Upper lobe of right lung (tissue), 1 donor: ENCODE measurements at places on chromosomes 5 and 9.

DNA sequence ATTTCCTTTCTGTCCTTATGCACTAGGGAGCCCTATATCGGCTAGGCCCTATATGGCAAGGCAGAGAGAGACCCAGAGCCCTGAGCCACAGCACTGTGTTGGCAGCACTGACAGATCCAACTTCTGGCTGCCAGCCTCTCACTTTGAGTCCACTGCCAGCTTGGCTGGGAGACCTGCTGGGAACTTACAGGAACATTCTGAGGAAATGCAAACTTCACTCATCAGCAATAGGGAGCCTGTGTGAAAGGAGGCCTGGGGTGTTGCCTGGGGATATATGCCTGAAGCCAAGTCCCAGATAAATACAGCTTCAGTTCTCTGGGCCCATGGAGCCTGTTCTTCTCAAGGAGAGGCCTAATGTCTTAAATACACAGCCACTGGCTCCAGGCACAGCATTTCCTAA, 78.0 kb downstream of the ADRB2 start:
- DNase-seq, result no peak

DNA sequence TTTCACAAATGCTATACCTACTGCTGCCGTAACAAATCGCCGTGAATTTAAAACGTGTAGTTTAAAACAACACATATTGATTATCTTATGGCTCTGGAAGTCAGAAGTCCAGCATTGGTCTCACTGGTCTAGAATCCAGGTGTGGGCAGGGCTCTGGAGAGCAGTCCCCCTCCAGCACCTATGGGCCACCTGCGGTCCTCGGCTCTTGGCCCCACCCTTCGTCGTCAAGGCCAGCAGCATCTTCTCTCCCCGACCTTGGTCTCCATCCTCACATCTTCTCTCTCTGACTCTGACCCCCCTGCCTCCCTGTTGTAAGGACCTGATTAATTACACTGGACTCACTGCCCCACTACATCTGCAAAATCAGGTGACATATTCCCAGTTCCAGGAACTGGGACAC, 106.4 kb upstream of the COL5A1 start:
- no peak for DNase-seq

DNA sequence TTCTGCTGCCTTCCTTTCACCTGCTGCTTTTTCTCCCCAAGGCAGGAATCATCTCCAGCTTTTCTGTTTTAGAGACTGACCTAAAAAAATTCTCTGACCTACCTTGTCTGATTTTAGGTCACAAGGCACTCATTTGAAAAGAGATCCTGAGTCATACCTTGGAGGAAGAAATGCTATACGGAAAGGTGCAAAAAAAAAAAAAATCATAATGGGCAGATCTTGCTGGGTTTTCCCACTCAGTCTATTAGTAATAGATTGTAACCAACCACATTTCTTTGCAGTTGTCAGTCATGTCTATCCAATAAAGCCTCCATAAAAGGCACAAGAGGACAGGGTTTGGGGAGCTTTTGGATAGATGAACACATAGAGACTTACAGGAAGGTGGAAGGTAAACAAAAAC, 70.0 kb downstream of the MTREX start:
- DNase-seq, result no peak

- no peak for DNase-seq
These were observed 39.6 kb upstream of the FRRS1L start for GRCh38 chr9:109206670-109207069.

DNA sequence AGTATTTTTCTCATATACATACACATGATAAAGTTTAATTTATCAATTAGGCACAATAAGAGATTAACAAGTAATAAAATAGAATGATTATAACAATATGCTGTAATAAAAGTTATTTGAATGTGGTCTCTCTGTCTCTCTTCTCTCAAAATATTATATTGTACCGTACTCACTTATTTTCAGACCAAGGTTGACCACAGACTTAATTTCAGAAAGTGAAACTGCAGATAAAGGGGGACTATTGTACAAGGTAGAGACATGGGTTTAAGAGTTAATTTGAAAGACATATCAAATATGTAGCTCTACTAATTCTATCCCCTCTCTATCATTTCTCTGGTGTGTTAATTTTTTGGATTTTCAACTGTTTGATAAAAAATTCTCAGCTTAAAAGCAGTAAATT, 20.0 kb upstream of the C9 start:
- no peak for DNase-seq

GRCh38 chr5:163867738-163868137, 362.3 kb downstream of the MAT2B start:
- DNase-seq, result no peak

DNA sequence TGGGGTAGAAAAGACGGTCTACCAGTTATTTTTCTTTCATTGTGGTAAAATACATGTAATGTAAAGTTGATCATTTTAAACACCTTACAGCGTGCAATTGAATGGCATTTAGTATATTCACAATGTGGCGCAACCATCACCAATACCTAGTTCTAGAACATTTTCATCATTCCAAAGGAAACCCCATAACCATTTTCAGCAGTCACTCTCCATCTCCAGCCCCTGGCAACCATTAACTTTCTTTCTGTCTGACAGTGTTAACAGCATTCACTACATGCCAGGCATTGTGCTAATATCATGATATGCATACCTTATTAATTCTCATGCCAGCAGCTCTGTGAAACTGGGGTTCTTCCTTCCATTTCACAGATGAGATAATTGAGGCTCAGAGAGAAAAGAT, 32.0 kb downstream of the PTGS1 start:
- no peak for DNase-seq

DNA sequence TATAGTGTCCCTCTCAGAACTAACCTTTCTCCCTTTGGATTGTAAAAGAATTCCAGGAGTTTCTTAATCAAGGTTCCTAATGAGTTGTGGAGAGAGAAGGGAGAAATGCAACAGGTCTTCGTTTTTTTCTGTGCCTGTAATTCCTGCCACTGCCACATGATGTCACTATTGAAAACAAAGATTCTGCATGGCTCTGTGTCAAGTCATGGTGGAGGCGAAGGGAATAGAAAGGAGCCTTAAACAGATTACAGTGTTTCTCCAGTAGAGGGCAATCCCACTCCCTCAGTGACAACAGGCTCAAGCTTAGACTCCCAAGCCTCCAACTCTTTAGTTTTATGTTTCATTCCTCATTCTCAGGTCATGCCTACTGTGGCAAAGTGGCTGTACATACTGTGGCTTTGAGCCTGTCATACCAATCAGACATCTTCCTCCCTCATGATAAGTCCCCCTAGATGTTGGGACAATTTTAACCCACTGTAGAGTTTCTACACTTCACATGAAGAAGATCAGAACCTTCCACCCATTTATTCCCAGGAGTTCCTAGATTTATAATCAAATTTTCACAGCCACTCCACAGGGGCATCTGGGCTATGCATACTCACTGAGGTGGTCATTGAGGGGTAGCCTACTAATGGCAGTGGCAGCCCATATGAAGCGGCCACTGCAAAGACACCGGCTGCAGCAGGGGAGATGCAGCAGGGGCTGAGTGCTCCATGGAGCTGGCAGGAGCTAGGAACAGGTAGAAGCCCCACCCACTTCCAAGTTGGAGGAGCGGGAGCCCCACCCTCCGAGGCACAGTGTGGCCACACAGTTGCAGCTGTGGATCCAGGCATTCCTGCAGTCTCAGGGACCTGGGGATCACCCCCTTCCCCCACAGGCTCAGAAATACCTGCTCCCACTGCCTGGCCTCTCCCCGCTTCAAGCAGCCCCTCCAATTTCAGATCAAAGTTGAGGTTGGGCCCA, 97.4 kb upstream of the TRIM32 start:
- no peak for DNase-seq

DNA sequence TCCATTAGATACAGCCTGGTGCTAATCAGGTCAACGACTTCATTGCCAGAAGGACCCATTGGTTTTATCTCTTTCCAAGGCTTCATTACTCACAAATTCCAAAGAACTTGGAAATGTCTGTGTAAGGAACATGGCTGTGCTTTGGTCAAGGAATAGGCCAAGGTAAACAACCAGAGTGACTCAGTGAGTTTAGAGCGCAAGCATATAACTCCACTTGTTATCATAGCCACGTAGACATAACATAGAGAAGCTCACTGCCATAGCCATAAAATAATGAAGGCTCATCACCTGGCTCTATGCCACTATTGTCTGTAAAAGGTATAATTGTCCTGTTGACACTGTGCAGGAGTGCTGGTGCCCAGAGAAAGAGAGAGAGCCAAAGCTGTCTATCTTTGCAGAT, 139.3 kb upstream of the PLCXD3 start:
- no peak for DNase-seq

DNA sequence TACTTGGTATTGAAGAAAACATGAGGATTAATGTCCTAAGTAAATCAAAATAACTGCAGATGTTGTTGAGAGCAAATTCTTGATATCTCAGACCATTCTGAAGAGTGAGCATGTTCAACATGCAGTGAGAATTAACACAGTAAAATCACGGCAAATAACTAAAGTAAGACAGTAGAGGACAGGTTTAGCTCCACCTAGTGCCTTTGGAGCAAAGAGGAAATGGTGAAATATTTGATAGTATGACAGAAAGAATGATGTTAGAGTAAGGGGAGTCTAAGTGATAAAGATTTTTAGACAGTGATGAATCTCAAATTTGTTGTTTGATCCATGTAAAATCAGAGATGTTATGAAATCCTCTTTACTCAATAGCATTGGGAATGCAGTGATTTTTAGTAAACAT, 424.2 kb downstream of the TMEM161B start:
- DNase-seq, result no peak

GRCh38 chr9:459491-460444, 245.1 kb downstream of the DOCK8 start:
- no peak for DNase-seq

GRCh38 chr5:177479774-177480173, 6.3 kb upstream of the DBN1 start:
- DNase-seq, result peak; percentile 64

GRCh38 chr9:81477669-81478068, 211.7 kb downstream of the TLE1 start:
- no peak for DNase-seq

- DNase-seq, result no peak
These were observed 472.0 kb upstream of the WWC1 start for GRCh38 chr5:167819406-167819805.

DNA sequence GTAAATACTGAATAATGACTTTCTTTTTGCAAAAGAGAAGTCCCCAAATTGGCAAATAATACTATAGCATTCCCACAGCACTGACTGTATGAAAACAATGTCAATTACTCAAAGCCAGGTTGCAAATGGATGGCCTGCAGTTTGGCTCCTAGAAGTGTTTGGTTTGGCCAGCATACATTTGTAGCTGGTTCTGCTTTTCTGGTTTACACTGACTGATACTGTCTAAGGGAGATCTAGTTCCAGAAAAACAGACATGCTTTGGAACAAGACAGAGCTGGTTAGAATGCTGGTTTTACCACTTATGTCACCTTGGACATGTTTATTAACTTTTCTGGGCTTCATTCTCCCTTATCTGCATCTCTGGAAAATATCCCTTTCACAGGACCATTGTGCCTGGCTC, 81.5 kb upstream of the TRPM3 start:
- DNase-seq, result no peak

DNA sequence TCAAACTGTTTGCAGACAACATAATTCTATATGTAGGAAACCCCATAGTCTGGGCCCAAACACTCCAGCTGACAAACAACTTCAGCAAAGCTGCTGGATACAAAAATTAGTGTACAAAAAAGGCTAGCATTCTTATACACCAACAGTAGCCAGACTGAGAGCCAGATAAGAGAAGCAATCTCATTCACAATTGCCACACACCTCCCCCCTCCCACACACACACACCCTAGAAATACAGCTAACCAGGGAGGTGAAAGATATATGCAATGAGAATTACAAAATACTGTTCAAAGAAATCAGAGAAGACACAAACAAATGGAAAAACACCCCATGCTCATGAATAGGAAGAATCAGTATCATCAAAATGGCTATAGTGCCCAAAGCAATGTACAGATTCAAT, 9.0 kb downstream of the MTREX start:
- DNase-seq, result no peak

DNA sequence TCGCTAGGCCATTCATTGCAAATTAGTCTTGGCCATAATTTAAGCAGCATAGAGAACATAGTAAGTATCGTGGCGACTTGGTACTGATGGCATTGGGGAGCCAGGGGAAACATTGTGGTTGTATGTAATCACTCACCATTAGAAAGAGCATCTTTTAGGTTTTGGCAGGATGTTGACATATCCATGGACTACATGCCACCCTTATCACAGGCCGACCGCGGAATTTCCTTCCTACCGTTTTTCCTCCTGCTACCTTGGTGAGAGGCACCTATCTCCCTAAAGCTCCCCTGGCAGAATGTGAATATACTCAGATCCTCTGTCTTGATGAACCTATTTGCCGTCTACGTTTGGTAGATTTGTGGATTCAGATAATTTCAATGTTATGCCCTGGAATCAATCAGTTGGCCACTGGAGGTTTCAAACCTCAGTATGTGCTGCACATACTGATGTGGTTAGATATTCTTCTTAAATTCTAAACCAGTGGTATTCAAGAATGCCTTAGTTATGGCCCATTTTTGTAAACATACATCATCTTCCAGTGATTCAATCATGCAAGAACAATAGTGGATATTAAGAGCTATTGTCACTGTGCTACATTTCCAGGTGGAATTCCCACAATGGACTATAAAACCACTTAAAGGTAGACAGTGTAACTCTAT, 271.0 kb upstream of the HAPLN1 start:
- no peak for DNase-seq

- no peak for DNase-seq
These were observed 190.4 kb upstream of the VCAN start for GRCh38 chr5:83281176-83281575.
